ENCODE measurements at places on chromosomes 5 and 9. TPM values are rescaled to one million over a fixed set of nuclear protein-coding genes. Genes with fewer than 3 reads are reported as not detected.

- DNase-seq = no peak
These were observed 180.9 kb downstream of the FAM170A start for GRCh38 chr5:119810217-119810616.

GRCh38 chr5:151298063-151298855 is 5.3 kb downstream of the SLC36A3 start:
- DNase-seq = peak; percentile 55

- DNase-seq = peak; percentile 56
These were observed 41.9 kb downstream of the TNFAIP8 start for GRCh38 chr5:119397518-119398380.

Gene SPAG8
- 0.58 TPM for total RNA-seq

Gene GARNL3
- total RNA-seq = 3.0 TPM

- no peak for DNase-seq
These were observed 45.2 kb upstream of the PITX1 start for GRCh38 chr5:135079099-135079681.

DNA sequence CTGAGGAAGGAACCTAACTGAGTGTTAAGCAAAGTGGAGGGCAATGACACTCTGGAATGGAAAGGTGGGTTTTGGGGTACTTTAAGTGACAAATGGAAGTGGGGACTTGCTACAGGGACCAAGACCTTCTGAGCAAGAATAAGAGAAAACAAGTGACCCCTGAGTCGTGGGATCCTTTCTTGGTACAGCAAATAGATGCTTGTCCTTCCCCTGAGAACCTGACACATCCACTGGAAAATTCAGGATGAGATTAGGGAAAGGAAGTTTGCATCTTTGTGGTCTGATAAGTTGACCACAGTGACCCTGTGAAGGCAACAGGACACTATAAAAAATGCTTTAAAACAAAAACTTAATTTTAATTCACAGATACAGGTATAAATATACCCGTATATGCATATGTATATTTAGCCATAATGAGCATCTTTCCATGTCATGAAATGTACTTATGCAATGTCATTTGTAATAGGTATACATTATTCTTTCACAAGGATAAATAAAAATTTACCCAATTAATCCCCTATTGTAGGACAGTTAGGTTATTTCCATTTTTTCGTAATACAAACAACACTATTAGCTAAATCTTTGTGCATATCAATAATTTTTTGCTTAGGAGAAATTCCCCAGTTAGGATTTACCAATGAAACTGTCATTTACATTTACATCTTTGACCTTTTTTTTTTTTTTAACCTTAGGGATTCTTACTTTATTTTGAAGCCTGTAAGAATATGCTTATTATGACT is 2.0 kb upstream of the IRF1 start:
- no peak for DNase-seq

Gene SYK
- 6.1 TPM for total RNA-seq

DNA sequence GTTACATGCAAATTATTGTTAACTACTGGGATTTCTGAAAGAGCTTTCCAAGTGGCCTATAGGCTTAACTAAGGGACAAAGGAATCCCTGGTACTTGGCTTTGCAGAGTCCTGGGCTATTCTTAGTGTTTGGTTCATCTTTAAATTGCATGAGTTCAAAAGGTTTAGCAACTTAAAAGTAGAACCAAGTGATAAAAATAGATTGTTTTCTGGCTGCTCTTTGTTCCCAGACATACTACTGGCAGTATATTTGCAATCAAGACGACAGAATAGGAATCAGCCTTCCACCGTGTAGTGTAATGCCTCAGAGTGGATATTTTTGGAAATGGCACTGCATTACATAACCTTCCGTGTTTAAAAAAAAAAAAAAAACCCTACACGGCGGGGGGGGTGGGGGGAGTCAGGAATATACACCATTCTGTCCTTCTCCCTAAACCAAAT is 1.0 kb downstream of the NREP start:
- no peak for DNase-seq

GRCh38 chr5:31598640-31599611 is 40.0 kb upstream of the PDZD2 start:
- no peak for DNase-seq

Gene PRSS3
- 89.9 TPM for total RNA-seq

- no peak for DNase-seq
These were observed 189.7 kb downstream of the GNAQ start for GRCh38 chr9:77841739-77842386.

Gene LRRC26
- total RNA-seq = not detected

GRCh38 chr5:121033334-121033733 is 569.2 kb downstream of the PRR16 start:
- no peak for DNase-seq

DNA sequence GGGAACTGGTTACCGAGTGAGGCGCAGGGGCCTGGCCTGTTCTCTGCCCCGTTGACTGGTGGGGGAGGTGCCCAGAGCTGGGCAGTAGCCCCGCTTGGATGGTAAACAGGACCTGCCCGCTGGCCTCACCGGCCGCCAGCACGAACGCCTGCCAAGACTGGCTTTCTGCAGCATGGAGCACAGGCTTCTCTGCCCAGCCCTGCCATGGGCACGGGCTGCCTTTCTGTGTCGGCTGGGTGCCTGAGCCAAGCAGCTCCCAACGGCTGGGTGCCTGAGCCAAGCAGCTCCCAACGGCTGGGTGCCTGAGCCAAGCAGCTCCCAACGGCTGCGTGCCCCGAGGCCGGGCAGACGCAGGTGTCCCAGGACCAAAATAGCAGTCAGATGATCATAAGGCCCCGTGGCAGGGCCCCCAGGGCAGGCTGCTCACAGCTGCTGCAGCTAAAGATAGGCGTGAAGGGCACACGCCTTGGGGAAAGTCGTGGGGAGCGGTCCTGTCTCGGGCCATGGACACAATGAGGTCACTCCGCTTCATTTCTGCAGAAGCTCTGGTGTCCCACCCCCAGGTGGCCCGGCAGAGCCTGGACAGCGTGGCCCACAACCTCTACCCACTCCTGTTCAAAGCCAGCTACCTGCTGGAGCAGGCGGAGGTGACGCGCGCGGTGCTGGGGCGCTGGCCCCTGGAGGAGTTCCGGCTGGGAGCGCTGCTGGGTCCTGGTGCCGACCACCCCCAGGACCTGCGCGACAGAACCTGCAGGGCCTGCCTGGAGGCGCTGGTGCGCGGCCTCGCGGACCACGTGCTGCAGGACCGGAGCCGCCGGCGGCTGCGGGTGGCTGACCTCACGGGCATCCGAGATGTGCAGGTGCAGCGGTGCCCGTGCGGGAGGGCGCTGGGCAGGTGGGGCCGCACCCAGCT is at the start of gene LRRC14B:
TSS of gene LRRC14B (plus strand) at position 460 of the 913 bp plus-strand sequence. CDS start at position 504, 44 bp downstream.
- no peak for DNase-seq

- no peak for DNase-seq
These were observed 117.5 kb upstream of the LMX1B start for GRCh38 chr9:126496181-126496576.

Gene CNTFR
- total RNA-seq = not detected

GRCh38 chr9:95459178-95459577 is 57.6 kb downstream of the PTCH1 start:
- no peak for DNase-seq

Gene SLC22A5
- 14.7 TPM for total RNA-seq

- no peak for DNase-seq
These were observed 36.7 kb downstream of the HRH2 start for GRCh38 chr5:175694371-175695160.

Gene MGAT4B
- total RNA-seq = 121 TPM

Gene ZNF300
- 10.8 TPM for total RNA-seq

GRCh38 chr9:106421772-106422171 is 441.2 kb upstream of the ZNF462 start:
- peak; percentile 32 for DNase-seq

Gene ANKRD20A1
- total RNA-seq = 0.61 TPM

Gene MAP1B
- total RNA-seq = 9.5 TPM

Gene GFI1B
- not detected for total RNA-seq

GRCh38 chr5:57324861-57325260 is 151.0 kb downstream of the GPBP1 start:
- DNase-seq = no peak

Gene EQTN
- total RNA-seq = 0.27 TPM

Gene TRIM23
- 6.6 TPM for total RNA-seq

DNA sequence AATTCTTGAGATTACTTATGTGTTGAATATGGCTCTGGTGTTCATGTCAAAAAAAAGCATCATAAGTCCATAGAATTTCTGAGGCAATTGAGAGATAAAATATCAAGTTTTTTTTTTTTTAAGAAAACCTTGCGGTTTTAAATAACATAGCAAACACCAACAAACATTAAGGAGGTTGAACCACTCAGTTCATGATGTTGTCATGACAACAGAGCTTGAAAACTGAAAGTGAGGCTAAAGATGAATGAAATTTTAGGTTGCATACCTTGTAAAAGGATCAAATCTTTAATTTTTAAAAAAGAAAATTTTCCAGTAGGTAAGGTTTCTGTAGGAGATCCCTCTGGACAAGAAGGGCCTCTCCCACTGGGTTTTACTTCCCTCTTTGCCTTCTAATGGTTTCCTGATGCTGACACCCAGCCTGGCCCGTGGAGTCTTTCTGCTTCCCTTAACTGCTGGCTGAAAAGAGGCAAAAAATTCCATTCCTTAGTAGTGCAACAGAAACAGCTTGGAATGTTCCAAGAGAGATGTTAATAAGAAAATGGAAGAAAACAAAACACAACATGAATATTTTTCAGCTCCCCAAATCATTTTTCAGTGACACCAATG is 60.0 kb upstream of the FER start:
- no peak for DNase-seq

Gene PJA2
- 39.0 TPM for total RNA-seq

DNA sequence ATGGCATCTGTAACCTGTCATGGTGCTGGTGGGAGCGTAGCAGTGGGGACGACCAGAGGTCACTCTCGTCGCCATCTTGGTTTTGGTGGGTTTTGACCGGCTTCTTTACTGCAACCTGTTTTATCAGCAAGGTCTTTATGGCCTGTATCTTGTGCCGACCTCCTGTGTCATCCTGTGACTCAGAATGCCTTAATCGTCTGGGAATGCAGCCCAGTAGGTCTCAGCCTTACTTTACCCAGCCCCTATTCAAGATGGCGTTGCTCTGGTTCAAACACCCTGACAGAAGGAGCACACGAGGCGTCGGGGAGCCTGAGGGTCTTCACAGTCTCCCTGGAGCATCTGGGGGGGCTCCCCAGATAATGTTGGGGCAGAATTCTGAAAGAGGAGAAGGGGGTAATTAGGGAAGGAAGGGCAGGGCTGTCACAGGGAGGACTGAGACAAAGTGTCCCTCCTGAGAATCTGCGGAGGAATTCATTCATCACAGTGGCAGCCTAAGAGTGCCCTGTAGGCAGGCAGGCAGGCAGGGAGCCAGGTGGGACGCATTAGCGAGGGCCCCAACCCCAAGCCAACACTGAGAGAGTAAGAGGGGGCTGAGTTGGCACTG is 21.3 kb upstream of the NCS1 start:
- DNase-seq = peak; percentile 81

Gene OR1J2
- total RNA-seq = not detected

DNA sequence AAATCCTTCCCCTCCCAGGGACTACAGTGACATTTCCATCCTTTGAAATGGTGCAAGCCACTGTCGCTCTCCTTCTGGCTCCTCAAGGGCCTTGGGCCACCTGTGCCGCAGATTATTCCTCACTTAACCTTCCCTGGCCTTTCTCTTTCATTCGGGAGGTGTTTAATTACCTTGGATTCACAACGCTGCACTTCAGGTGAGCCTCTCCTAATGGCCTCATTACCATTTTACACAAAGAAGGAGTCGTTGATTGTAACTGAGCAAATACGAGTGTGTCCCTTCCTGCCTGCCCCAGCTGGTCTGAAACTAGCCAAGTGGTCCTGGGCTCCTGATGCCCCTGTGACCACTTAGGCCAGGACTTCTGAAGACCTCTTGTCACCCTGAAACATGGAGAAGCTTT is 205.0 kb downstream of the CRB2 start:
- DNase-seq = no peak

- peak; percentile 66 for DNase-seq
These were observed 56.9 kb downstream of the PAM start for GRCh38 chr5:102811972-102812371.

DNA sequence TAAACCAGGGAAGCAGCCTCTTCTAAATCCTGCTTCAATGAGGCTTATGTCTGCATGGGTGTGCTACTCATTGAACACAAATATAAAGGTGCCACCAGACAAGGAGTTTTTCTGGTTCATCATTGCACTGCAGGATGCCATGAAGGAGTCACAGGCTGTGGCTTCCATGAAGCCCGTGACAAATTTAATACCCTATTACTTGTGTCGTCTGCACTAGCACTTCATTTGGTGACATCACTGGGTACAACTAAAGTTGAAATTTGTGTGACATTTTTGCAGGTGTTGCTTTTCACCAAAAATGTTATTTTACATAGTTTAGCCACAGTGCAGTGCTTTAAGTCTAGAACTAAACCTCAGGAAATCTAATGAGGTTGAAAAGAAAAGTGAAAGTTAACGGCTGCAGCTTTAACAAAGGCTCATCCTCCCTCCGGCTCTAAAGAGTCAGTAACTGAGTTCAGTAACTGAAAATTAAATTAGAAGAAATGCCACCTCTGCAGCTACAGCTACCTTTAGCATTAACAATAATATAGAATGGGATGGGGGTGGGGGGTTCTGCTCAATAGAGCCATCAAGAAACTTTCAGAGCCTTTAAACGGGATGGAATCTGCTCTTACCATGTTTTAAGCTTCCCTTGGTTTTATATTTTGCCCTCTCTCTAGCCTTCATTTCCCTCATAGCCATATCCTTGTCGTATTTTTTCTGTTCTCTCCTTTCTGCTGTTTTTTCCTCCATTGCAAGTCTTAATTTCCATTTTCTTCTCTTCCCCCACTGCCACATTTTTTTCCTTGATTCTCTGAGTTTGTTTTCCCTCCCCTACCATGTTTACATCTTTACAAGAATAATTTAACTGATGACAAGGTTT is 233.8 kb upstream of the TMEM161B start:
- DNase-seq = no peak
